Putamen (tissue), 1 donor: ENCODE measurements at places on chromosomes 12 and 14.

GRCh38 chr12:108317308-108318234 lies 21.5 kb downstream of the CMKLR1 start:
- DNase-seq = no peak

DNA sequence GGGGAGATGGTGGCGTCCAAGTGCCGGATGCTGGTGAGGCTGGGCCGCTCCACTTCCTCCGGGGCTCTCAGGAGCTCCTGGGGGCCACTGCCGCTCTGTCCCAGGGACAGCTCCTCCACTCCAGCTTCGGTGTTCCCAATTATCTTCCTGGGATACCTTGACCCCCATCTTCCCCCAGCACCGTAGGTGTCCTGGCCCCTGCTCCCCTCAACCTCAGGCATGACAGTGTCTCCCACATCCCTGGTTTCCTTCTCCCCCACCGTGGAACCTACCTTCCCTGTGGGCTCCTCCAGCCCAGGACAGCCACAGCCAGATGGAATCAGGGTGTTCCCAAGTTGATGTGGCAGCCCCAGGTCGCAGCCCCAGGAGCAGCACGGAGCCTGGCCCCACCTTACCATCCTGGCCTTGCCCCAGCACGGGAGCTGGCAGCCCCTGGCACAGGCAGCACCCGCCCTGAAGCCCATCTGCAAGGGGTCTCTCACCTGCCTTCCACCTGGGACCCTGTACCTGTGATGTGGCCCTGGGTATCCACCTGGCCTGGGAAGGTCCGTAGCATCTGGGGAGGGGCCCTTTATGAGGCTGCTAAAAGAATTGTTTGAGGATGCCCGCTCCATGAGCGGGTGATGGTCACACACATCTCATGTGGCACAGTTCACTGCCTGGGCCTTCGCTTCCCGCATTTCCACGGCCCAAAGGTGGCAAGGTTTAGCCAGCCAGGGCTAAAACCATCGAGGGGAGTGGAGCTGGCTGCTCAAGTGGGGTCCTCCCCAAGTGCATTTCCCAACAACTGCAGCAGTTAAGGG lies 4.1 kb downstream of the TMEM121 start:
- no peak for DNase-seq

DNA sequence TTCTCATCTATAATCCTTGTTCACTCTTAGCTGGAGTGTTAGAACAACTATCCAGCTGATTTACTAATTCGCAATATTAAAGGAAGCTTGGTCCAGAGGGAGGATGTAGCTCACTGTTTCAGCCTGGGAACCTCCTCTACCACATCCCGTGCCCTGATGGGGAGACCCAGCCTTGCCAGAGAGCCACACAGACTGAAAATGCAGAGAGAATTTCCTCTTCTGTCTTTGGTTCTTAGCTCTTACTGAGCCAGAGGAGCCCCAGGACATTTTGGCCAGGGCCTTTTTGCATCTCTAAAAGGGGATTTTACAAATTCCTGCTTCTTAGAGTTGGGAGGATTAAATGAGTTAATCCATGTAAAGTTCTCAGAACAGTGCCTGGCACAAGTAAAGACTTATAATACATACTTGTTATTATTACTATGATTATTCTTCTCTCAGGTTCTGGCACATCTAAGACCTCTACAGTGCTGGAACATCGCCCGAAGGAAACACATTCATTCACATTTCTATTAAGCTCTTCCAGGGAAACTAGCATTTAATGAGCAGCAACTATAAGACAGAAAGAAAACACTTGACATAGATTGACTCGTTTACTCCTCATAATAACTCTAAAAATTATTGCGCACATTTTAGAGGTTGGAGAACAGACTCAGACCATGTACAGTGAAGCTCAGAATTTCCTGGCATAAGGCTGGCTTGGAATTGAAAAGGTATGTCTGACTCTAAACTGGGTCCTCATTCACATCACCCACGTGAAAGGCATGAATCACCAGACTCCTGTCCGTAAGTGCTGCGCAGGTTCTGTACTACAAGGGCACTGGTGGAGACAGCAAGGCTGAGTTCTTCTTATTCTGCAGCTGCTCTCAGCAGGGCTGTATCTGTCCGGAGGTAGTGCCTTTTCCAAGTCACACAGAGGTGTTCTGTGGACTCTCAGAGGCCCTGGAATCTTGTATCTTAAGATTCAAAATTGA lies 27.8 kb upstream of the AEBP2 start:
- no peak for DNase-seq

GRCh38 chr12:48221645-48222044 lies 18.6 kb upstream of the OR10AD1 start:
- no peak for DNase-seq

DNA sequence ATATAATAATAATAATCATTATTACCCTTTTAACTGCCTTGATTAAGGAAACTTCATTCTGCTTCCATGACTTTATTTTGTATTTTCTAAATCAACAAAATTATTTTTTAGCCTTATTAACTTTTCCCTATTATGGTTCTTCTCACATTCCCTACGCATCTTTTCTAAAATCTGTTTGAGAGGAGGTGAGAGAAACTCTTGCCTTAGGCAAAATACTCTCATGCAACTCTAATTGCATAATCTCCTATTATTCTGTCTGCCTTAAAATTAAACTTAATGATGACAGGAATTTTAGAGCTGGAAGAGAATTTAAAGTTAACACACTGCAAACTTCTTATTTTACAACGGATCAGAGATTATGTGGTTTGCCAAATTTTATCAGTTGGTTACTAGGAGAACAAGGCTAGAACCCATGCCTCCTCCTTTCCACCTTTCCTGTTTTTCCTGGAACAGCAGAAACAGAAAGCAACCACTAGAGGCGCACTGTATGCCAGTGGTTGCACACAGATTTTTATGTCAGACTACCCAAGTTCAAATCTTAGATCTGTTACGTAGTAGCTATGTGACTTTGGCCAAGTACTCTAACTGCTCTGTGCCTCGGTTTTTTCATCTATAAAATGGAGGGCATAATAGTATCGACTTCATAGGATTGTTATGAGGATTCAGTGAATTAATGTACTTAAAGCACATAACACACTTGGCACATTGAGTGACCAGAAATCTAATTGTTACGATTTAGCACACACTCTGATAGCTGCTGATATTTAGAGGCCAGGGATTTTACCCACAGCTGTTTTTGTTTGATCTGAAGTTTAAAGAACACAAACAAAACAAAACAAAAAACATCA lies 4.3 kb upstream of the BRMS1L start:
- no peak for DNase-seq

GRCh38 chr12:99529966-99530365 lies 117.6 kb upstream of the GARIN6 start:
- no peak for DNase-seq

GRCh38 chr14:92960706-92961566 lies 38.0 kb downstream of the CHGA start:
- no peak for DNase-seq
